ENCODE measurements at places on chromosomes 3 and 15.

GRCh38 chr3:65627062-65627461 is 411.7 kb downstream of the MAGI1 start:
- no peak for DNase-seq

GRCh38 chr3:151328298-151328995 is 902 bp downstream of the P2RY13 start:
- peak; percentile 42 for DNase-seq

- no peak for DNase-seq
Measured at GRCh38 chr3:190538288-190538687, 24.4 kb downstream of the IL1RAP start.

DNA sequence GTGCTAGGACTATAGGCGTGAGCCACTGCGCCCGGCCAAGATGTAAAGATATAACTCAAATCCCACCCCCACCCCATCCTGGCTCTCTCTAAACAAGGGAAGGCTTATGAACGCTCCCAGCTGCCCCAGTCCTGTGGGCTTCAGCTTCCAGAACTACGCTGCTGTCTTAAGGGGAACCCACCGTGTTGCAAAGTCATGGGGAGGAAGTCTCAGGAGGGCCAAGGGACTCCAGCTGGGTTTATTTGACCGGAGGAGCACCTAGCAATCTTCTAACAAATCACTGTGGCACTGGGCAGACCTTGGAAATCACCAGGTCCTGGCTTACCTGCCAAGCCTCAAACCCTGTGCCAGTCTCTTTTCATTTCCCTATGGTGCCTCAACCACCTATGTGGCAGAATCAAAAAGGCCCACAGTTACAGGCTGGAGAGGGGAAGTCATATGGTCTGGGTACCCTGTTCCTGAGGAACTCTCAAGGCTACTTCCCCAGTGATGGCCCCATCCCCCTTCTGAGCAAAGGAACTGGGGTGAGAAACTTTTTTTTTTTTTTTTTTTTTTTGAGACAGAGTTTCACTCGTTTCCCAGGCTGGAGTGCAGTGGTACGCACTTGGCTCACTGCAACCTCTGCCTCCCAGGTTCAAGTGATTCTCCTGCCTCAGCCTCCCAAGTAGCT is 83.4 kb downstream of the RBPMS2 start:
- DNase-seq: peak; percentile 73

DNA sequence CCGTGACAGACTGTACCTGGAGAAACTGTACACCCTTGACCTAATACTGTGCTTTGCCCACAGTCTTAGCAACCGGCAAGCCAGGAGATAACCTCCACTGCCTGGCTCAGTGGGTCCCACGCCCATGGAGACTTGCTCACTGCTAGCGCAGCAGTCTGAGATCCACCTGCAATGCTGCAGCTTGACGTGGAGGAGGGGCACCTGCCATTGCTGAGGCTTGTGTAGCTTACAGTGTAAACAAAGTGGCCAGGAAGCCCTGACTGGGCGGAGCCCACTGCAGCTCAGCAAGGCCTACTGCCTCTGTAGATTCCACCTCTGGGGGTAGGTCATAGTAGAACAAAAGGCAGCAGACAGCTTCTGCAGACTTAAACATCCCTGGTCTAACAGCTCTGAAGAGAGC is 189.3 kb downstream of the EDEM1 start:
- no peak for DNase-seq

- DNase-seq: no peak
Measured at GRCh38 chr3:89699229-89699628, 591.8 kb downstream of the EPHA3 start.

GRCh38 chr3:95148107-95148506 is 1085.2 kb downstream of the NSUN3 start:
- DNase-seq: no peak

- DNase-seq: no peak
Measured at GRCh38 chr3:54036543-54036942, 85.8 kb upstream of the CACNA2D3 start.

GRCh38 chr15:79919749-79920511 is 23.1 kb upstream of the MTHFS start:
- no peak for DNase-seq

GRCh38 chr3:107956991-107957900 is 133.6 kb downstream of the CD47 start:
- peak; percentile 72 for DNase-seq

GRCh38 chr15:90644952-90645725 is 72.0 kb upstream of the BLM start:
- DNase-seq: no peak

DNA sequence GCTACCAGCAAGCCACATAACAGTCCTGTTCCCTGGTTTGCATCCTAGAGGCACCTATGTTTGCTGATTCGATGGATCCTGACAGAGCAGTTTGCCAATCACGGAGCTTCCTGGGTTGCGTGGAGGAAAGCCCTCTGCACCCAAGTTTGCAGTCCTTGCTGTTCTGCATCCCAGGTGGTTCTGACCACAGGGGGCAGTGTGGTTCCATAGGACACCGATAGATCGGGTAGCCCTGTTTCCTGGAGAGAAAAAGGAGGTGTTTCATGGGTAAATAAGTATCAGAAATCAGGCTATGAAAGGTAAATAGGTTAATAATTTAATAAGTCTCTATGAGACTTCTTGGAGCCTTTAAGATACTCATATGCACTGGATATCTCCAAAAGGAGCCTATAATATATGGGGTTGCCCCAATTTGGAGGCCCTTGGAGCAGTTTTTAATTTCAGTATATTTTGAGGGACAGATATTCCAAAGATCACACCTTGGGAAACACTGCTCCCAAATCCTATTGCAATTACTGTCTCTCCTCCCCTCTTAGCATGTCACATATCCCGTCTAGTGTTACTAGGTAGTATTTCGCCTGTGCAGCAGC is 194.6 kb upstream of the TPM1 start:
- DNase-seq: peak; percentile 74

DNA sequence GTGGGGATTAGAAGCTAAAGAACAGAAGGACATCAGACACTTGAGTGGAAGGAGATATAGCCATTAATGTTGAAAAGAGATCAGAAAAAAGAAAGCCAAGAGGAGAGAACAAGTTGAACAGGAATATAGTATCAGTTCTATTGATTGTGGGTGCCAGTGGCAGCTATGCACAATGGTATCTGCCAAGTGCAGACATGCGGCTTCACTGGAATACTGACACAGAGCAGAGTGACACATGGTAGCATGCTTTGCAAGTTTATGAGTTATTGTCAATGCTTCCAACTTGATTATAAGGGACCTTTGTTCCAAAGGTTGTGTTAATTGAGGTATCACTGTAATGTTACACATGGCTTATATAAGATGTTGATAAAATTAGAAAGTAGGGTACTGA is 42.0 kb upstream of the TP63 start:
- DNase-seq: no peak

DNA sequence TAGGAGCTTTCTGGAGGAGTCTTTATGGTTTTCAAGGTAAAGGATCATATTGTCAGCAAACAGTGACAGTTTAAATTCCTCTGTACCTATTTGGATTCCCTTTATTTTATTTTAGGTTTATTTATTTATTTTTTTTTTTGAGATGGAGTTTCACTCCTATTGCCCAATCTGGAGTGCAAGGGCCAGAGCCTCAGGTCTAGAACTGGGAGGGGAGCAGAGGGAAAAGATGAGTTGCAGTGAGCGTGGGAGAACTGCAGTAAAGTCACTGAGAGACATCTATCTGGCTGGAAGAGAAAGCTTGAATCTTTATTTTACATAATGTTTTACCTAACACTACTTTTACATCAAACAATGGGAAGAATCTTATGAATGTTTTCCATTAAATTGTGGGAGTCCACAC is 49.5 kb upstream of the GK5 start:
- no peak for DNase-seq

- no peak for DNase-seq
Measured at GRCh38 chr15:28909958-28910500, 24.3 kb downstream of the APBA2 start.

GRCh38 chr3:55709411-55710012 is 222.4 kb upstream of the WNT5A start:
- DNase-seq: no peak

DNA sequence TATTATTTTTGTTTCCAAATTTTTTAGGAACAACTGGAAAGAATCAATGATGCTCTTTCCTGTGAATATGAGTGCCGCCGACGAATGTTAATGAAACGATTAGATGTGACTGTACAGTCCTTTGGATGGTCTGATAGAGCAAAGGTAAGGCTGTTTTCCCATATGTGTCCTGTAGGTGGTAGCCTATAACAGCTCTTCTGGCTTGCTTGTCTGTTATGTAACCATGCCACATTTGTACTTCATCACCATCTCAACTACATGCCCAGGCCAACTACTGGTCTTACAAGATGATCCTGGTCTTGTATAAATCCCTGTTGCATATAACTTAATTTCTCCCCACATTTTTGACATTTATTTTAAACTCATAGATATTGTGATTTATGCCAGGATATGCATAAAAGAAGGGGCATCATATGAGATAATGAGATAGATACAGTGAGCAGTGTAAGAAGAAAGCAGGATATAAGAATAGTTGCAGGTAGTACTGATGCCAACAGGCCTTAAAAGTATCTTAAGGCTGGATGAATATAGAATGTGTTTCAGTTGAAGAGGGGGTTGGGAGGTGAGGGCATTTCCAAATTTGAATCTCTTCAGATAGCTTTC is 20.3 kb downstream of the FAM98B start:
- peak; percentile 91 for DNase-seq

DNA sequence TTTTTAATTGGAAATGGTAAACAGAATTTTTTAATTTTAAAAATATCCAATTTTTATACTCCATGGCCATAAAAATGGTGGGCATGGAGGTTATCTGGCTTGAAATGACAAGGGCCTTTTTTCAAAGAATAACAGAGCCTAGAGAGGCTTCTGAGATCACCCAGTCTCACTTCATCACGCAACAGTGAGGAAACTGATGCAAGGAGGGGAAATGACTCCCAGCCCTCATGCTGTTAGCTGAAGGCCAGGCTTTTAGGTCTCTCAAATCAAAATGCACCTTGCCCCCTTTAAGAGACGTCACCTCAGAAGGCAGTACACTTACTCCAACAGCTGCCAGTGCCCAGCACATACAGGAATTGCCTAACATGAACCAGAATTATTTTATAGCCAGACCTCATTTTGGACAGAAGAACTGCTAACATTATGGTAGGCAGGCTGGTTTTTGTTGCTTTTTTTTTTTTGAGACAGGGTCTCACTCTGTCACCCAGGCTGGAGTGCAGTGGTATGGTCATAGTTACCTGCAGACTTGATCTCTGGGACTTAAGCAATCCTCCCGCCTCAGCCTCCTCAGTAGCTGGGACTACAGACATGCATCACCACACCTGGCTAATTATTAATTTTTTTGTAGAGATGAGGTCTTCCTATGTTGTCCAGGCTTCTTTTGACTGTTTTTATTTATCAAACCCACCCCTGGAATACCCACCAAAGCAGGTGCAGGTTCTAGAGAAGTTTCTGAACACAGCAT is 9.1 kb downstream of the RAB43 start:
- DNase-seq: no peak

- no peak for DNase-seq
Measured at GRCh38 chr15:57019496-57020160, 101.2 kb downstream of the TCF12 start.

GRCh38 chr3:115975353-115975752 is 352.0 kb downstream of the GAP43 start:
- DNase-seq: no peak

GRCh38 chr15:57323299-57323805 is 53.0 kb upstream of the CGNL1 start:
- no peak for DNase-seq

- no peak for DNase-seq
Measured at GRCh38 chr3:58502872-58503271, 11.0 kb downstream of the KCTD6 start.

GRCh38 chr3:97515076-97515475 is 249.5 kb upstream of the ARL6 start:
- no peak for DNase-seq

GRCh38 chr15:90539789-90540188 is 10.1 kb downstream of the CRTC3 start:
- DNase-seq: no peak

GRCh38 chr3:31714495-31715280 is 182.0 kb downstream of the STT3B start:
- no peak for DNase-seq

DNA sequence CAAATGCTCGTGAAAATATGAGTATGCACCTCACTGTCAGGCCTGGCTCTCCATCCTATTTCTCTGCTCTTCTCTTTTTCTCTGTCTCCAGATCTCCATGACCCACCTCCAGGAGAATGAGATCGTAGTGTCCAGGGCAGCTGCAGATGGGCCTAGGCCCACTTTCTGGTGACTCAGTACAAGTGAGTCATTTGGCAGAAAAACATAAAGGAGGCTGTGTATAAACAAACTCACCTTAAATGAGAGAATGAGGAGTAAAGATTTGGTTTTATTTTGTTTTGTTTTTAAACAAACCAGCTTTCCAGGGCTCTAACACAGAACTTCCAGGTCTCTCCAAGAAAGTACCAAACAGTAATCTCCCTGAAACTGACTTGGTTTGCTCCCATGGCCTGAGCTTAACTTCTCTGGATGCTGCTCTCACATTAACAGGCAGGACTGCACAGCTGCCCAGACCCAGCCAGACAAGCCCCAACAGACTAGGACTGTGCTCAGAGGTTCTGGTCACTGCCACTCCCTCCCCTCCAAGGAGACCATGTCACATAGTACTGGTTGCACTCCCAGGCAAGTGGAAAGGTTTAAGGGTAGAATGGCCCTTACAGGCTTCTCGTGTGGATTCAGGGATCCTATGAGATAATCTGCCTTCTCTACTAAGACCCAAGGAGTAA is 1.5 kb upstream of the HEG1 start:
- DNase-seq: no peak

GRCh38 chr3:51338632-51339031 is 46.5 kb upstream of the MANF start:
- DNase-seq: no peak

- DNase-seq: no peak
Measured at GRCh38 chr3:35648347-35648746, 9.0 kb downstream of the ARPP21 start.

GRCh38 chr3:157172746-157173145 is 12.8 kb upstream of the CCNL1 start:
- DNase-seq: no peak

- DNase-seq: no peak
Measured at GRCh38 chr3:100401674-100402041, 319 bp downstream of the LNP1 start.

GRCh38 chr3:139728414-139728813 is 50.6 kb upstream of the NMNAT3 start:
- no peak for DNase-seq

GRCh38 chr15:91021516-91022074 is 799 bp downstream of the VPS33B start:
- DNase-seq: peak; percentile 28

GRCh38 chr3:108833611-108834010 is 11.0 kb downstream of the TRAT1 start:
- no peak for DNase-seq

Data from pons (tissue), 1 donor.